ENCODE measurements at places on chromosomes 16 and 17. TPM values are rescaled to one million over a fixed set of nuclear protein-coding genes. Genes with fewer than 3 reads are reported as not detected.

CSF3 gene
- total RNA-seq = not detected

KRT12 gene
- total RNA-seq = not detected

CAPNS2 gene
- not detected for total RNA-seq

GRCh38 chr16:77212741-77213541 lies 13.7 kb downstream of the SYCE1L start:
- peaks cover 7% of the 10 kb centered on the region for H3K4me1 ChIP-seq
- peaks cover 14% of the 10 kb centered on the region for H3K27me3 ChIP-seq
- peak; percentile 51 for DNase-seq
- peak overlapping the region; percentile 1 for H3K27ac ChIP-seq
- no peaks in the 10 kb centered on the region for H3K36me3 ChIP-seq

- no peaks in the 10 kb centered on the region for H3K36me3 ChIP-seq
- peaks cover 27% of the 10 kb centered on the region for H3K4me1 ChIP-seq
- H3K27me3 ChIP-seq = no peaks in the 10 kb centered on the region
Observed at GRCh38 chr16:78815713-78816112, 716.3 kb downstream of the WWOX start.

GRCh38 chr17:17728550-17729251 lies 47.4 kb downstream of the RAI1 start:
- H3K36me3 ChIP-seq = no peaks in the 10 kb centered on the region
- no peak overlapping the region for H3K4me3 ChIP-seq
- peaks cover 27% of the 10 kb centered on the region for H3K4me1 ChIP-seq
- H3K27ac ChIP-seq = no peak overlapping the region
- no peak for DNase-seq
- no peaks in the 10 kb centered on the region for H3K27me3 ChIP-seq

DNA sequence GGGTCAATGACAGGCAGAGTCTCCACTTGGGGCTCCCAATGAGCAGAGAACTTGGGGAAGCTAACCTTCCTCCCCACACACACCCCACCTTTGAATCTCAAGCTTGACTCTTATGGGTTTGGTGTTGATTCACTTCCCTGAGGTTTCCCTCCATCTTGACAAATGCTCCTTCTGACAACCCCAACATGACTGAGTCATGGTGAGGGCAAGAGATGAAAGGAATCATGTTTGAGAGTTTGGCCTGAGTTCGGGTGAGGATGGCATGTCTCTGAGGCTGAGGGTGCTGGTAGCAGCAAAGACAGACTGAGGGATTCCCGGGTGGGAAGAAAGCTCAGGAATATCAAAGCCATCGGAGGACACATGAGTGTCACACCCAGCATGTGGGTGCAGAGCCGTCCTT lies 18.7 kb downstream of the KRT9 start:
- no peak for DNase-seq
- peaks cover 12% of the 10 kb centered on the region for H3K27me3 ChIP-seq
- peaks cover 9% of the 10 kb centered on the region for H3K4me1 ChIP-seq

DNA sequence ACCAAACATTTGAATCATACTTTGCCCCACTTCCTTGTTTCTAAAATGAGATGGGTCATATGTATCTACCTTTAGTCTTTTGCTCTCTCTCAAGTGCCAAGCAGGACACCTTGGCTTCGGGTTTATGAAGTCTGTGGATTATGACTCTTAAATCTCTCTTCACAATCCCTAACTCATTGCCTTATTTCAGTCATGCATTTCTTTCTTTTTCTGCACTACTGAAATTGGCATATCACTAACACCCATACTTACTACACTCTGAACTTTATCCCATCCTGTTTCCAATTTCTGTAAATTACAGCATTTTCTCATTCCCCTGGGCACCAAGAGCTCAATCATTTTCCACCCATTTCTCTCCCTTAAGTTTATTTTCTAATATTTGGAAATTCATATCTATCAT lies 42.0 kb downstream of the ABCA9 start:
- no peak overlapping the region for H3K4me3 ChIP-seq
- no peaks in the 10 kb centered on the region for H3K27me3 ChIP-seq
- H3K27ac ChIP-seq = no peak overlapping the region
- H3K36me3 ChIP-seq = peaks cover 4% of the 10 kb centered on the region
- no peak for DNase-seq

DNA sequence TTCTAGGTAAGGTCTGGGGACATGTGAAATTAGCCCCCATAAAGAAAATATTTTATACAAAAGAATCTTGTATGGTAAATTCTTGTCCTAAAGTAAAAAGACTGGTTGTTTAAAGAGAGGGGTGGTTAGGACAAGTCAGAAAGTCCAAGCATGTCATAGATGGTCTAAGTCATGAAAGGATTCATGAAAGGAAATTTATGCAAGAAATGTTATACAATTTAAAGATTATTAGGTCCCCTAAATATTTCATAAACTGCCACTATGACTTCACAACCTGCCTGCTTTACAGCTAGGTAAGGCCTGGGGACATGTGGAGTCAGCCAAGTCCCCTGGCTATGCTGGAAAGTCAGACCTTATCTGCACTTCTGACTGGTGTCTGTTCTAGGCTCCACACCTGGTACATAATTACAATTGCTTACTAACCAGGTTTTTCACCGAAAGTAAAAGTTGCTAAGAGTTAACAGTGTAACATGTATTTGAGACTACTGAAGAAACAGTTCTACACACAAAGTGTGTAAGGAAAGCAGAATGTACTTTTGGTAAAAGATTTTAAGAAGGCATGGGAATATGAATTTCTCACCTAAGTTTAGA lies 17.0 kb downstream of the N4BP1 start:
- H3K36me3 ChIP-seq = no peaks in the 10 kb centered on the region
- no peak overlapping the region for H3K27ac ChIP-seq
- H3K4me3 ChIP-seq = no peak overlapping the region
- DNase-seq = no peak
- no peaks in the 10 kb centered on the region for H3K27me3 ChIP-seq

GRCh38 chr16:89363621-89364393 lies 126.6 kb downstream of the ANKRD11 start:
- H3K36me3 ChIP-seq = no peaks in the 10 kb centered on the region
- H3K27me3 ChIP-seq = no peaks in the 10 kb centered on the region
- peaks cover 69% of the 10 kb centered on the region for H3K4me1 ChIP-seq
- no peak overlapping the region for H3K4me3 ChIP-seq

GRCh38 chr17:39380144-39380543 lies 21.3 kb downstream of the FBXL20 start:
- no peak overlapping the region for H3K27ac ChIP-seq
- H3K27me3 ChIP-seq = no peaks in the 10 kb centered on the region
- no peaks in the 10 kb centered on the region for H3K36me3 ChIP-seq
- H3K4me3 ChIP-seq = no peak overlapping the region

- H3K27ac ChIP-seq = no peak overlapping the region
- no peak overlapping the region for H3K4me3 ChIP-seq
- no peaks in the 10 kb centered on the region for H3K4me1 ChIP-seq
- no peak for DNase-seq
Observed at GRCh38 chr17:13563866-13564265, 37.9 kb downstream of the HS3ST3A1 start.

GRCh38 chr16:89401641-89402445 lies 88.5 kb downstream of the ANKRD11 start:
- H3K36me3 ChIP-seq = no peaks in the 10 kb centered on the region
- peaks cover 4% of the 10 kb centered on the region for H3K4me1 ChIP-seq
- no peak overlapping the region for H3K27ac ChIP-seq
- no peaks in the 10 kb centered on the region for H3K27me3 ChIP-seq

DNA sequence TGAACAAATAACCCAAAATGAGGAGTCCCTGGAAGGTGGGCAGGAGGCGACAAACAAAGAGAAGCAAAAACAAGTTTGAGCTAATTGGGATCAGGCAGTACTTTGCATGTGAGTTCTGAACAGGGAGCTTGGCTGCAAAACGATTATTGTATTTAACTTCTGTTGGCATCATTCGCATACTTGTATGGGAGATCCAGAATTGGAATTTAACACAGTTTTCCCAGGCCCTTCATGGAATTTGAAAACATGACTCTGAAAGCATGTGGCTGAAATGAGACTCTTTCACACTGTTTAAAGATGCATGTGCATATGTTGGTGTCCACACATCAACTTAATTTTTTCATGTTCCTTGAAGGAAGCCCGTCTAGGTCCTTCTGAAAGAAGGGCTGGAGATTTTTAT lies 674.3 kb downstream of the WWOX start:
- H3K27me3 ChIP-seq = no peaks in the 10 kb centered on the region
- H3K27ac ChIP-seq = no peak overlapping the region
- H3K36me3 ChIP-seq = no peaks in the 10 kb centered on the region
- H3K4me1 ChIP-seq = no peaks in the 10 kb centered on the region
- H3K4me3 ChIP-seq = no peak overlapping the region
- no peak for DNase-seq

GRCh38 chr16:72800524-72801161 lies 247.3 kb downstream of the ZFHX3 start:
- no peaks in the 10 kb centered on the region for H3K36me3 ChIP-seq
- H3K4me1 ChIP-seq = peaks cover 5% of the 10 kb centered on the region
- no peak overlapping the region for H3K4me3 ChIP-seq
- no peak overlapping the region for H3K27ac ChIP-seq
- no peaks in the 10 kb centered on the region for H3K27me3 ChIP-seq
- DNase-seq = no peak

DNA sequence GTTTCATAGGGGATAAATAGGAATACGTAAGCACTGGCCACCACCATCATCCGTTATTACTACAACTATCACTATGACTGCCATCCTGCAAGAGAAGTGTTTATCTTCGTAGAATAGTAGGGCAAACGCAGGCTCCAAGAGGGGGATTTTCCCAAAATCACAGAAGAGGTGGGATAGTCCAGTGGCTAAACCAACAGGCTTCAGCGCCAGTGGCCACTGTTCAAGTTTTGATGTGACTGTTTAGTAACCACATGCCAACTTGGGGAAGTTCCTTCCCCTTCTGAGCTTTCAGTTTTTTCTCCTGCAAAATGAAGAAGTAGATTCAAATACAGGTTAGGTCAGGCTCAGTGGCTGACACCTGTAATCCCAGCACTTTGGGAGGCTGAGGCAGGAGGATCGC lies 60.7 kb upstream of the GRIN2A start:
- H3K27ac ChIP-seq = no peak overlapping the region
- no peaks in the 10 kb centered on the region for H3K27me3 ChIP-seq
- no peak for DNase-seq
- H3K36me3 ChIP-seq = no peaks in the 10 kb centered on the region
- H3K4me1 ChIP-seq = no peaks in the 10 kb centered on the region

DNA sequence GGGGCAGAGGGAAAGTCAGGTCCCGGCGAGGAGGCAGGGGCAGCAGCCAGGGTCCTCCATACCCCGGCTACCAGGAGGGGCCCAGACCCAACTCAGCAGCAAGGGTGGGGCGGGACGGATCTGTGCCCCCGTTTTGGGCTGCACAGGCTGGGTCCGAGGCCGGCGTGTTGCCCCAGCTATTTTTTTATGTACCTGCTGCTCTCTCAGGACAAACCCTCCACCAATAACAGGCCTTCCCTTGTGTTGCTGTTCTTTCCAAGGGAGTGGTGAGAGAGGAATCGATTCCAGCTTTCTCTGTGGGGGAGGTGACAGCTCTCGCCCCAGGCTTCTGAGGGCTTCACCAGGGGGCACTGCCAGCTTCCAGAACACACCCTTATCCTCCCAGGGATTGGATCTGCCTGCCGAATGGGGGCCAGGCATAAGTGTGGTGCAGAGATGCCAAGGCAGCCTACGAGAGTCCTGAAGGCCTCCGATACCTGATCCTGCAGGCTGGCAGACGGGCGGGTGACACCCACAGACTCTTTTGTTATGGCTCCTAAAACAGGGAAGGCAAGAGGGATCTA lies 22.3 kb downstream of the RTN4RL1 start:
- H3K4me1 ChIP-seq = peaks cover 12% of the 10 kb centered on the region
- no peak overlapping the region for H3K27ac ChIP-seq
